ENCODE measurements at places on chromosomes 3 and 15.
A peak's percentile ranks its signal among the peaks of the same experiment; 100 is the strongest.

DNA sequence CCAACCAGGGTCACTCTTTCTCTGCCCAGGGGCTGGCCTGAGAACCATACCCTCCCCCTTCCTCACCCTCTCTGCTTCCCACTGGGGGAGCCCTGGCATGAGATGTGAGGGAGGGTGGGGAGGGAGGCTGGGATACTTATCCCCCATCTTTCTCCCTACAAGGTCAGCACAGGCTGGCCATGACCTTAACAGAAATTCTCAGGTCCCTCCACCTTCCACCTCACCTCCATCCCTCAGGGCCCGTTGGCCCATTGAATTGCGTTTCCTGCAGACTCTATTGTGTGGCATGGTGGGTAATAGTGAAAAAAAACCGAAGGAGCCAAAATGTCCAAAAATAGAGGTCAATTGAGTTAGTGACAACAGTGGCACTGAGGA lies 159.5 kb downstream of the OR4M2 start:
- no peak for DNase-seq

GRCh38 chr3:132325103-132325606 lies 7.9 kb downstream of the ACP3 start:
- DNase-seq = no peak

DNA sequence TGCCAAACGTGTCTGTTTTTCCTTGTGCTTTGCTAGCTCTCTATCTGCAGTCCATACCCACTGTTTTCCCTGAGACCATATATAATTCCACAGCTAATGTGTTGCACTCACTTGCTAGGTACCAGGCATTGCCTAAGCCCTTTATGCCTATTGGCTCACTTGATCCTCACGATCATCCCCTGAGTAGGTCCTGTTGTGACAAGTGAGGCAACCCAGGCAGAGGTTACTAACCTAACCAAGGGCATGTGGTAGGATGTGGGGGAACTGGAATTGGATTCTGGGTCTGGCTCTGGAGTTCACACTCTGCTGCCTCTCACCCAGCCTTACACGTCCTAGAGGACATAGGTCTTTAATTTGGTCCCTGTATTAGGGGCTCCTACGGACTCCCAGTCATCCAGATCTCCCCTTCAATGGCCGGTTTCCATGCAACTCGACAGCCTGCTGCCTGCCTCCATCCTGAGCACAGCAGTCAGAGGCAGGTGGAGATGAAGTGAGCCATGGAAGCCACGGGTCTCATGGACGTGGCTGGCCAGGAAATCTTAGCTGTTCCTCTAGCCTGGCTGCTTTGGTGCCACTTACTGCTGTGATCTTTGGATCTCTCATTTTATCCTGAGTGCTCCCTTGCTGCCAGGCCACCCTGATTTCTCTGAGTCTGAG lies 38.9 kb upstream of the MYZAP start:
- DNase-seq = no peak

DNA sequence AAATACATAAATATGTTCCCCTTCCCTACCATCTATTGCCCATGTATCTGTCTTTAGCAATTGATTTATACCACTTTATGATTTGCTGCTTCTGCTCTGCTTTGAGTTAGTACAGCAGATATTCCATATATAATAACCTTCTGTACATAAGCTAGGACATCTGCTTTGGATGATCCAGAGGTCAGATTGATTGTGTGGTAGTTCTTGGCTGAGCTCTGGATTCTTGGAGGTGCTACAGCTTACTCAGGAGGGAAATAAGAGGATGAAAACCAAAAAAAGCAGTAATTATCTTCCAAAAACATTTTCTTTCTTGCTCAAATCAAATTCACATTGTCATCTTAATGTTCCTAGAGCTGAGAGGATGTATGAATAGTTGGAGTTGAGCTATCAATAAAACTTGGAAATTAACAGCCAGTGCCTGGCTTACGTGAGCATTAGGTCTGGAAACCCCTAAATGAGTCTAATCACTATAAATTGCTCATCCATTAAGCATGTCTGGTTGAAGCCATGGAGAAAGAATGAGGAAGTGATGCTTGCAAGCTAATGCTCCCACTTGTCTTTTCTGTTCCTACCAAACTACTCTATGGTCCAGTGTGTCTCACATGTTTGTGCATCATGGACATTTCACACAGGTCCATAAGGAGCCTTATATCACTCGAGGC lies 36.3 kb upstream of the TMEM42 start:
- no peak for DNase-seq

DNA sequence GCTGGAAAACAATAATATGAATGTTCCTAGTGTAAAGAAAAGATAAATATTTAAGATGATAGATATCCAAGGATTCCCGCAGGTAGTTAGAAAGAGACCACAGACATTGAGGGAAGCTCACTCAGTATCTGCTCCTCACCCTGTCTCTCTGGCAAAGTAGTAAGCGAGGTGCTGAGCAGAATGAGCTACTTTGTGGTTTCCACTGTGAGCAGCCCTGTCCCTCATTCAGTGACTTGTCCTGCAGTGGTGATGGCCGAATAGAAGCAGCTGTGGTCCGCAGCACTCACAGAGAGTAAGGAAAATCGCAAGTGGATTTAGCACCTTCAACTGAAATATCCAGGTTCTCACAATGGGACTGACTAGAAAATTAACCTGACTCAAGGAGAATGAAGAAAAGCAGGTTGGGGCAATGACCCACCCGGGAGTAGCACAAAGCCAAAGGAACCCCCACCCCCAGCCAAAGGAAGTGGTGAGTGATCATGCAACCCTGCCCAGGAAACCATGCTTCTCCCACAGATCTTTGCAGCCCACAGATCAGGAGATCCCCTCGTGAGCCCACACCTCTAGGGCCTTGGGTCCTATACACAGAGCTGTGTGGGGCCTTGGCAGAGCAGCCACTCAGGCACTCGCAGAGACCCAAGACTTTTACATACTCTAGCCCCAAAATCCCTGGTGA lies 21.8 kb upstream of the SLC25A38 start:
- no peak for DNase-seq

DNA sequence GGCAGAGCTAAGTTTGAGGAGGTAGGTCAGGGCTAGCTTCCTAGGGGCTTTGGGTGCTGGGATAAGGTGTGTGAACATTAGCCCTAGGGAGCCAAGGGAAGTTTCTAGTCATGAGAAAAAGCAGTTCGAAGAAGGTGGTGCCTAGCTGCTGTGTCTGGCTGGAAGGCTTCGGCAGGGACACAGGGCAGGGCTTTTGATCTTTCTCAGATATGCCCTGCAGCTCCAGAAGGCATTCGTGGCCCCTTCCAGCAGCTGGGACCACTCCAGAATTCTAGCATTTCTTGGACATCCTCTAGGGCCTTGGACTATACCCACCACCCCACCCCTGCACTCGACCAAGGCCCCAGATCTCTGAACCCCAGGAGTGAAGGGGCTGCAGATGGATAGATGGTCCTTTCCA lies 88.6 kb downstream of the TOP2B start:
- DNase-seq = no peak

GRCh38 chr3:13420831-13421765 lies 976 bp upstream of the NUP210 start:
- peak; percentile 35 for DNase-seq

- no peak for DNase-seq
Measured at GRCh38 chr3:9141928-9142289, 107.5 kb downstream of the SRGAP3 start.

GRCh38 chr15:67762610-67763368 lies 62.5 kb upstream of the SKOR1 start:
- peak; percentile 19 for DNase-seq

- no peak for DNase-seq
Measured at GRCh38 chr15:40100123-40100946, 8.3 kb downstream of the BMF start.

- DNase-seq = no peak
Measured at GRCh38 chr15:100002086-100002620, 268.9 kb upstream of the LYSMD4 start.

DNA sequence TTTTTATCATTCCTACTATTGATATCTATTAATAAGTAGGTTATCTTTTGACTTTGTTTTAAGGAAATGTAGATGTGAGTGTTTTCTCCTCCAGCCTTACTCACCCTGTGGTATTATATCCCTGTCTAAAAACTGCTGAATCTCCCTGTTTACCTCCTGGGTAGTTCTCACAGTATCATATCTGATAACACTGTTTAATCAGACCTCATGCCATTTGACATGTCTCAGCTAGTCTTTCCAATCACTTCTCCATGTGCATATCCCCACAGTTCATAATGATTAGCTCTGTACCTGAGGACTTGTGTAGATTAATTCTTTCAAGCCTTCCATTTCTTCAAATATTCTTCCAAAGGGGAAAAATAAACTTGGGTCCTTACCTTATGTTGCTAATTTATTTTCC lies 30.7 kb downstream of the DUOX2 start:
- no peak for DNase-seq

GRCh38 chr3:171348121-171348520 lies 112.1 kb downstream of the TNIK start:
- no peak for DNase-seq

DNA sequence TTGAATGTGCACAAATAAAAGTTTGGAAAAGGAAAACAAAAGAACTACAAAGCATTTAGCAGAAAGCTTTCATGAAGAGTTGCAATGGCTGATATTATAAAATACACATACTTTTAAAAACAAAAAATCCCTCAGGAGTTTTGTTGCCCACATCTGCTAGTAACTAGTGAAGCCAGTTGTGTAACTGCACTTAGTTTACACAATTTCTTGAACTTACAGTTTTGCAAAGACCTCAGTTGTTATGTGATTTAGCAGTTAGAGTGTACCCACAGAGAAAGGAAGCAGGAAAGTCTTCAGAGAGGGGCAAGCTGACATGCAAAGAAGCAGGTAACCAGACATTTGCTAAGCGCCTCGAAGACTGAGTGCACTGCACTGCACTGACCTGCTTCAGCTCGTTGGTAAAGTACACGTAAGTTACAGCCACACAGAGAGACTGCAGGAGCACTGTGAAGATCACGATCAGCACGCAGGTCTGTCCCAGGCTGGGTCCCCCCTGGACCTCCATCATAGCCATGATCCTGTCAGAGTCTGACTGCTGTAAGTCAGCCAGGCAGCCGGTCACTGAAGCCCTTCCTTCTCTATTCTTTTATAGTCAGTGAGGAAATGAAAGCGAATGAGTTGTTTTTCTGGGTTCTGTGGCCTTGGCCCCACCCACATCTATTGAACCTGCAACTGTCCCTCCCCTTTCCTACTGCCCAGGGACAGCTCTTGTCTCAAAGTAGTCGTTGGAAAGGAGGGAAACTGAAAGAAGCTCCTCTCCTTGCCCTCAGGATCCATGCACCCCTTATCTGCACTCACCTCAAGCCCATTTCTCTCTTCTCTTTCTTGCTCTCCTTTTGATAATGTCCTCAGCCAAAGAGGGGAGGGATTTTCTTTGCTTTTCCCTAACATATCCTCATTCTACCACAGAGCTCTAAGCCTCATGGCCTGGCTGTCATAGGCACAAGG lies at the start of gene TNFSF10:
Gene TNFSF10 (minus strand): TSS at position 560 of the 948 bp plus-strand sequence. CDS start 46 bp downstream, at position 514.
- peak; percentile 16 for DNase-seq

DNA sequence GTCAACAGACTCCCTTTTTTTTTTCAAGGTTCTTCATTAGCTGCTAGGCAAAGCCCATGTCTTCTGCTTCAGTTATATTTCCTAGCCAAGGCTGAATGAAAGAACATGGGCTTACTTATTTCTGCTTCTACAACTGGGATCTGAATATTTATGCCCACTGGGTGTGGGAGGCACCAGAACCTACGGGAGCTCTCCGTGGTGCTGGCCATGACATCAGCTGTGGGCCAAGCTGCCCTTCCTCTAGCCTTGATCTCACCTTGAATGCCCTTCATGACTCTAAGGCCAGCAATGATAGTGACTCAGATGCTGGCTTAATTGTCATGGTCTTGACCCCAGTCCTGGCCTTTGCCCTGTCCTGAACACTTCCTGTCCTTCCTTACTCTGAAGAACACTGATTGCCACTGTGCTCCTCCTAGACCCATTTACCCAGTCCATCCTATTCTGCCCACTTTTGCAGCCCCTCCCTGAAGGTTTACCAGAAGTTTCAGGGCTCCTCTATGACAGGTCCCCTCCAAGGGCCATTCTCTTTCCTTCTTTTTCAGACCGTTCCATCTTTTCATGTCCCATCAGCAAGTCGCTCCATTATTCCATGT lies 32.8 kb upstream of the PRR20G start:
- DNase-seq = no peak

DNA sequence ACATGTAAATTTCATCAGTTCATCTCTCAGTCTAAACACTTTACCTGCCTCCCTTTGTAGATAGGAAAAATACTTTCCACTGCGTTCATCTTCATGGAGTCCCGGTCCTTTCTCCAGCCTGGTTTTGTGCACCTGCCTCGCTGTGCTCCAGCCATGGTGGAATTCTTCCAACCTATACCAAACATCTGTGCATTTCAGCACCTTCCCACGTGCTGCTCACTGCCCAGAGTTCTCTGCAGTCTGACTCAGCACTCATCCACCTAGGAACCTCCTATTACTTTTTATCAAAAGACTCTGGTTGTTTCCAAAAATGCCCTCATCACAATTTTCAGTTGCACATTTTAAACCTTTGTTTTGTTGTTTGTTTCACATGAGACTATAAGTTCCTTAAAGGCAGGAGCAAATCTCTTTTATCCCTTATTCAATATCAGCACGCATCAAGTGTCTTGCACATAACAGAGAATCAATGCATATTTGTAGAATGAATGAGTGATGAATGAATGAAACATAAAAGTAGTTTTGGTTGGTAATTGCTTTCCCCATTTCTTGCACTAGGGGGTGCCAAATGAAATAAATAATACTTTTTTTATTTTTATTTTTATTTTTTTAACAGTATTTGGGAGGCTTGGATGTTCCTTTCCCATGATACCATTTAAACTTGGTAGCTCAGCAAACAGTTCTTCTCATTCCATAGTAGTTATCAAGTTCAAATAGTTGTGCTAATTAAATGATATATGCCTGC lies 30.2 kb upstream of the ADAMTS9 start:
- DNase-seq = no peak

GRCh38 chr3:60431599-60431958 lies 819.7 kb downstream of the FHIT start:
- no peak for DNase-seq

Data from stimulated activated CD4-positive, alpha-beta T cell treated with anti-CD3 and anti-CD28 coated beads, TNF-alpha, amount 100 ng/mL, for 1 hour (primary cell).